ENCODE measurements at places on chromosomes 7 and 10. TPM values are rescaled to one million over a fixed set of nuclear protein-coding genes. Genes with fewer than 3 reads are reported as not detected.

RP9 gene
- total RNA-seq = 8.2 TPM

GIMAP5 gene
- not detected for total RNA-seq

GRCh38 chr7:139038691-139039090, 2.8 kb upstream of the ZC3HAV1L start:
- DNase-seq = no peak

GRCh38 chr7:88590963-88591362, 168.5 kb upstream of the ZNF804B start:
- DNase-seq = no peak

- DNase-seq = no peak
Measured at GRCh38 chr7:48628793-48629349, 295.5 kb upstream of the CDC14C start.

DNA sequence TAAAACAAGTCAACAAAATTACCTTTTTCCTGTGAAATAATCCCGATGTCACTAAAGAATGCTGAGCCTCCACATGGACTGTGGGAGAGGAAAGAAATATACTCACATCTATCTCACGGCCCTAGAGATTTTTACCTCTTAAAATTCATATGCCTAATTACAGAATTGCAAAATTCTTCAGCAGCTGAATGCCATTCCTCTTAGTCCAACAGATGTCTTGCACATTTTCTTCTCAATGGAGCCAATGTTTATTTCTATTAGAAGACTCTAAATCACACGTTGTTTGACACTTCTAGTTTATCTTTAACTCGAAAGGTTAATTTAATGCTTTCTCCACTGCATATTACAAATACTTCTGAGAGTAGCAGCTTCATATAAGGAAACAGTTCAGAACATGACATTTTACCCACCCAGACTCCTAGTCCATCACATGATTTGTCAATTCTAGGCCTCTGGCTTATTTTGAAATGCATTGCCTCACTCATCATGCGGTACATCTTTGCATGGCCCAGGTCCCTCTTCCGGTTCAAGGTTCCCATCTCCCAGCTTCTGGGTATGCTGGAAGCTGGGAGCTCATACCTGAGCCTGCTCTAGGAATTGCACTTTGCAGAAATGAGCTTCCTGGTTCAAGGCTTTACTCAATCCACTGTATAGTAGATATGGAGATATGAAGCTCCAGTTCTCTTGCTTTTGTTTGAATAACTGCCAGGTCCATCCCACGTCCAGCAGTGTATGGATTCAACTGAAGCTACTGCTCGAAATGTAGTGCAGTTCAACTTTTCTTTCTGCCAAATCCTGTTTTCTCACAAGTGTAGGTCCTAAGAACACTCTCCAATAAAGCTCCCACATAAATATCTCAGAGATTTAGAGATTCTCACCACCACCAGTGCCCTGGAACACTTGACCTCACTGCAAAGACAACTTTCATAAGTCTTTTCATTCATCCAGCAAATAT, 306.2 kb downstream of the GPR37 start:
- DNase-seq = peak; percentile 93

DNA sequence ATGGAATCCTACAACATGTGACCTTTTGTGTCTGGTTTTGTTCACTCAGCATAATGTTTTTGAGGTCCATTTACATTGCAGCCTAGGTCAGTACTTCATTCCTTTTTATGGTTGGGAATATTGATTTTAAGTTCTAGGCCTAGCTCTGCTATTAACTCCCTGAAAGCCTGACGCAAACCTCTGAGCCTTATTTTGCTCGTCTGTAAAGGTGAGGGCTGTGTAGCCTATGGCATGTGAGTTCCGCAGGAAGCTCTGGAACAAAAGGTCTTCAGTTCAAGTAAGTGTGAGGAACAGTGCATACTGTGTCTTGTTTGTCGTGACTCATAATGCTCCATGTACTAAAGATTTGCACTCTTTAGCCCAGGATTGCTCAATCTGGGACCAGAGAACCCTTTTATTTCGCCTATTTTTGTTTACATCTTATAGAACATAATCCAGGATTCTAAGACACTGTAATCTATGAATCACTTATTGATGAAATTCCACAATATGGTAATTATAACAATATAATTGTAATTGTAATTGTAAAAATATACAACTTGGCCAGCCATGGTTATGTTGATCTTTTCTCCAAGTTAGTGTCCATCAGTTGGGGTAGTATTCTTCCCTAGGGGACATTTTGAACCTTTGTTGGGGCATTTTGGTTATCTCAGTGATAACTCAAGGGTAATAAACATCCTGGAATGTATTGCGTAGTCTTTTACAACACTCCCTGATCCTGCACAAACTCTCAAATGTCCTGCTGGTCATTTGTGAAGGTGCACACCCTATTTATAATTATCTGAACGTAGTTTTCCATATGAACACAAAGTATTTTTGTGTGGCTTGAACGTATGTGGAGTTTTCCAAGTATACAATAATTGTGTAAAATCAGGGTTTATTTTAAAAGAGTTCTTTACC, 184.7 kb downstream of the VTI1A start:
- peak; percentile 91 for DNase-seq

DNA sequence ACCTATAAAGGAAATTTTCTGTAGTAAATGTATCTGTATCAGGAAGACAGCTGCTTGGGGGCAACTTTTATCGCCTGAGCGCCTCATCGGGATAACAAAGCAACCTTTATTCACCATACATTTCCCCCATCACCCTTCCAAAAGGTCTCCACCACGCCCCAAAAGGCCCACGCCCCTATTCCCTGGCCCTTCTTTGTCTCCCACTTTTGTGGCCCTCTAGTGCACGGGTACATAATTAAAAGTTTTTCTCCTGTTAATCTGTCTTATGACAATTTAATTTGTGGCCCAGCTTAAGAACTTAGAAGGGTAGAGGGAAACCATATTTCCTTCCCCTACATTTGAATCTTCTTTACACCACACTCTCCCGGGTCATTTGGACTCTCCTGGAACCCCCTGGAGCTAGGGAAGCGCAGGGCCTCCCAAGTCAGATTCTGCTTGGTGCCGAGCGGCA, 625 bp downstream of the RP9 start:
- no peak for DNase-seq

DNA sequence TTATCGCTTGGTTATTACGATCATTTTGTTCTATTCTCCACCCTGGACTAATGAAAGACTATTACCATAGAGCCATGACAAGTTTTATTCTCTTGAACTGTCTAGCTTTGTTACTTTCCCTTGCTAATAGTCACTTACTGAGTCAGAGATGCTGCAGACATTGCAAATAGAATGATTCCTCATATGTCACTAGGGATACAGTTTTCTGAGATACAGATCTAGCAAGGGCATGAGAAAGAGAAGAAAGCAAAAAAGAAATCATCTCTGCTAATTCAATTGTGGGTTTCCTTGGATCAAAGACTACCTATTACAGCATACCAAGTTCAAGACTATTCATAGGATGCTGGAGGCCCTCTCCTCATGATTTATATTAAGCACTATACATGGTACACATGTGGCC, 204.3 kb downstream of the MBL2 start:
- no peak for DNase-seq

- no peak for DNase-seq
Measured at GRCh38 chr10:5503477-5503835, 4.1 kb upstream of the CALML5 start.

DNA sequence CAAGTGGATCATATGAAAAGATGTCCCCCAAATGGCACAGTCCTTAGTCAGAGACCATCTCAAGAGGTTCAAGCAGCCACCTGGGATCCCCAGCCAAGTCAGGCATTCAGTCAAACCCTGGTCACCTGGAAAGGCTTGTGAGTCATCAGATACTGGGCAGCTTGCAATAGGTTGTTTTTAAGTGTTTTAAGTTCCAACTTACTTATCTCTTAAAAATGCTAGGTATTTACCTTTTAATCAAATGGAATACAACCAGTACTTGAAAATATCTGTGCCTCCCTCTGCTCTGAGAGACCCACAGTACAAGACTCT, 262.2 kb downstream of the WDR11 start:
- no peak for DNase-seq

- no peak for DNase-seq
Measured at GRCh38 chr7:127847641-127848040, 183.6 kb downstream of the LRRC4 start.

- DNase-seq = peak; percentile 47
Measured at GRCh38 chr7:156474241-156474743, 166.3 kb upstream of the RNF32 start.

Measured in fibroblast of villous mesenchyme (primary cell).